ENCODE measurements at places on chromosomes 3 and 15. TPM values are rescaled to one million over a fixed set of nuclear protein-coding genes. Genes with fewer than 3 reads are reported as not detected.

DNA sequence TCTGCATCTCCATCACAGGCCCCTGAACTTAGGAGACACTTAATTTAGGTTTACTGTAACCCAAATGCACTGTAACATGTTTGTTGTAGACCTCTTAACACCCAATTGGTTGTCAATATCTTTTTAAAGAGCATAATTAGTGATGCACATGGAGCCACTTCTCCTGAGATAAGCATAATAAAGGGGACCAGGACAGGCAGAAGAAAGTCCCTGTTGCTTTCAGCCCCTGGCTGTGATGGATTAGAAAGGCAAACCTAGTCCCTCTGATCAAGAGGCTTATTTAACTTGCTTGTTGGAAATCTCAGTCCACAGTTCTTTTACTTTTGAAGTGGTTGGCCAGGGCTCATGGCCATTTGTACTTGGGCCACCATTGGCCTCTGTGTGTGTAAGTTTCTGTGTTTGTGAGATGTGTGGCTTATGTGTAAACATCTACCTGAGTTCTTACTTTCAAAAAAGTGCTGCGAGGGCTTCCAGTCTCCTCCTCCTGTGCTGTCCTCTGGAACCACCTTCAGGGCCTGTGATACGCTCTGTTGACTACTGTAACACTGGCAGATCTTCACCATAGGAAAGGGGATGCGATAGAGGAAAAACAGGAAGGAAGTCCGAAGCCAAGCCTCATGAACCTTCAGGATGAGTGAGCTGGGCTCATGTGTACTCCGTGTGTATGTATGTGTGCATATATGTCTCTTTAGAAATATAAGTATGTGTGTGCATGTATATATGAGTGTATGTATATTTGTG is 136.2 kb downstream of the EPHB1 start:
- DNase-seq = no peak

- DNase-seq = peak; percentile 75
Measured at GRCh38 chr3:173096994-173097785, 43.8 kb downstream of the SPATA16 start.

DNA sequence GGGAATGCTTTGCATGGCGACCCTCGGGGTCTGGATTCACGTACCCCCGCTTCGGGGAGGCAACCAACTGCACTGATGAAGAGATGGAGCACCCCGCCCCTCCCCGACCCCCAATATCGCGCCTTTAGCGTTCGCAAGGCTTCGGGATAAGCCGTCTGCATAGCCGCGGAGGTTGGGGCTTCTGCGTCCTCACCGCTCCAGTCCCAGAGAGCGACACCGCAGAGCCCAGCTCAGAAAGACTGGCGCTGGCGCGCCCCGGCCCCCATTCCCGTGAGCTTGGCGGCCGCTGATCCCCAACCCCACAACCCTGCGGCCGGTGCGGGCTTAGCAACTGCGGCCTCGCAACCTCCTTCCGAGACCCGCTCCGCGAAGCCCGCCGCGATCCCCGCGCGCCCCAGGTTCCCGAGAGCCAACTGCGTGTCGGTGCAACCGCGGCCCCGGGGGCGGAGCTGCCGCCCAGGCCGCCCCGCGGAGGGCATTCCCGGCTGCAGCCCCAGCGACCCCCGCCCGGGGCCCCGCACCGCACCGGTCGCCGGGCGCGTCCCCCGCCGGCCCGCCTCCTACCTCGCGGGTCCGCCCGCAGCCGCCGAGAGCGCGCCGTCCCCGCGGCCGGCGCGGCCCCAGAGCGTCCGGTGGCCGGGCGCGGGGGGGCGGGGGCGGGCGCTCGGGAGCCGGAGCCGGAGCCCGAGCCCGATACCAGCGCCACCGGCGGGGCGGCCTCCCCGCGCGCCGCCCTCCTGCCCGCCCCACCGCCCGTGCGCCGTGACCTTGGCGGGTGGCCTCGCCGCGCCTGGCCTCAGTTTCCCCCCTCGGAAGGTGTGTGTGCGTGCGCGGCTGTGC is 79.5 kb downstream of the IQSEC1 start:
- no peak for DNase-seq

DNA sequence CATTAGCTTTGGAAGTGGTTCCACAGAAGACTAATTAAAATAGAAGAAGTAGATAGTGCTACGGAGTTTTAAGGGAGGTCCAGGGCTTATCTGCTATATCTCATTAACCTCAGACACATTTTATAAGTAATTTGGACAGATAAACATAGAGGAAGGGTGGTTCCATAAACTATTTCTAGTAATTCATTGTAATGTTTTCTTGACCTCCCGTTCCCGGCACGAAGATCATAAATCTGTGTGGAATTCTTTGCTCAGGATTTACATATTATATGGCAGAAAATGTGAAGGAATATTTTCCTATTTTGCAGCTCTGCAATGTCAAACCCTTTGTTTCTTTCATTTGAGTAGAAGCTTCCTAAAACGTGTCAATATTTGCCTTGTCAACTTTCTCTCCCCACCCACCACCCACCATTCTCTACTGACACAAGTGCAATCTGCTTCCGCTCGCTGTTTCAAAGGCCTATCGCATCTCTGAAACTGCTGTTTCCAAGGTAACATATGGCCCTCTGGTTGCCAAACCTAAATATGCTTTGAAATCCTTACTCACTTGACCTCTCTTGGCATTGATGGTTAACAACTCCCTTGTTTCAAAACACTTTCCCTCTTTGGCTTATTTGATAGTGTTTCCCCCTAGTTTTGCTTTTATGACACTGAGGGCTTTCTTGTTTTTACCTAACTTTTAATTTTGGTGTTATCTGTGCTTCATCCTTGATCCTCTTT is 21.4 kb upstream of the PLSCR5 start:
- DNase-seq = no peak

GRCh38 chr3:74639681-74640080 is 25.2 kb upstream of the CNTN3 start:
- no peak for DNase-seq

- no peak for DNase-seq
Measured at GRCh38 chr3:188198760-188199327, 44.9 kb downstream of the LPP start.

DNA sequence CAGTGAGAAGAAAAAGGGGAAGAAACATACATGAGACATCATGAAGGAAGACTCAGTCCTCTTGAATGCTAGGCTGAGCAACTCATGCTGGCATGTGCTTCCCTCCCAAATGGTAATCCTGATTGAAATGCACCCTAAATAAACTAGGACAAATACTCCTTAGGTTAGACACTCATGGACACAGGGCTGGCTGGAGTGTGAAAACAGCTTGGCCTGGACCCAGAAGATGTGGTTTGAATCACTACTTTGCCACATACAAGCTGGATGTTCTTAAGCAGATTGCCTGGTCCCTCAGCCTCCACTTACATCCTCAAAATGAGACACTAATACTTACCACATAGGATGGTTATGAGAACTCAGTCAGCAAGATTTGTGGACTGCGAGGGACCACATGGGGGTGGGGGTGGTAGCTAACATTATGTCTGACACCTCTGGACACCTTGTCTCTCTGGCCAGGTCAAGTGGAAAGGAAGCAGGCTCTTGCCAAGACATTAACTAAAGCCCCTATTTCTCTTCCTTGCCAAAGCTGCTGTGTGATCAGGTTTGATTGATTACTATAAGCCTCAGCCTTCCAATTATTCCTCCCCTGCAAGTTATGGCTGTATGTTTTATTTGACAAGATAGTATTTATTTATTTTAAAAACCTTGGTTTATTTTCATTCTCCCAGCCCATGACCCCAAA is 138.9 kb upstream of the SLC7A14 start:
- DNase-seq = peak; percentile 92

Gene PIGZ
- 0.54 TPM for total RNA-seq

- no peak for DNase-seq
Measured at GRCh38 chr3:50345008-50345407, 524 bp downstream of the ZMYND10 start.

Gene DNAH1
- 2.3 TPM for total RNA-seq

DNA sequence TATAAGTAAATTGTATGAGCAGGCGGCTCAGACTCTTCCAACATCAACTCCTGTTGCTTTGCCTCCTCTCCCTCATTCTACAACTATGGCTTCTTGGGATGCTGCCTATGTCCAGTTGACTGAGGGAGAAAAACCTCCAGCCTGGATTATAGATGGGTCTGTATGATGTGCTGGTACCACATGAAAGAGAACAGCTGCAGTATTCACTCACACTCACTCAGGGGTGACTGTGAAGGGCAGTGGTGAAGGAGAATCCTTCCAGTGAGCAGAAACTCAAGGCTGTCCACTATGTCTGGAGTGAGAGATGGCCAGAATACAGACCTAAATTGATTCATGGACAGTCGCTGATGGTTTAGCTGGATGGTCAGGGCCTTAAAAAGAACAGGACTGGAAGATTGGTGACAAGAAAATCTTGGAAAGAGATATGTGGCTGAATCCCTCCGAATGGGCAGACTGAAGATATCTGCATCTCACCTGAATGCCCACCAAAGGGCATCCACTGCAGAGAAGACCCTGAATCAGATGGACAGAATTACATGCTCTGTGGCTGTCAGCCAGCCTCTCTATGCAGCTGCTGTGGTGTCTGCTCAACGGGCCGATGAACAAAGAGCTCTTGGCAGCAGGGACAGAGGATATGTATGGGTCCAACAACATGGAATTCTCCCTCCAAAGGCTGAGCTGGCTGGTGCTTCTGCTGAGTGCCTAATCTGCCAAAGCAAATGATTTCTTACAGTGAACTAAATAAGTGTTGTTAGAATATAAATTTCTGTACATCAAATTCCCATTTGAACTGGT is 1.9 kb upstream of the BCL2L10 start:
- no peak for DNase-seq

GRCh38 chr15:100083572-100083971 is 258.2 kb downstream of the ADAMTS17 start:
- no peak for DNase-seq

DNA sequence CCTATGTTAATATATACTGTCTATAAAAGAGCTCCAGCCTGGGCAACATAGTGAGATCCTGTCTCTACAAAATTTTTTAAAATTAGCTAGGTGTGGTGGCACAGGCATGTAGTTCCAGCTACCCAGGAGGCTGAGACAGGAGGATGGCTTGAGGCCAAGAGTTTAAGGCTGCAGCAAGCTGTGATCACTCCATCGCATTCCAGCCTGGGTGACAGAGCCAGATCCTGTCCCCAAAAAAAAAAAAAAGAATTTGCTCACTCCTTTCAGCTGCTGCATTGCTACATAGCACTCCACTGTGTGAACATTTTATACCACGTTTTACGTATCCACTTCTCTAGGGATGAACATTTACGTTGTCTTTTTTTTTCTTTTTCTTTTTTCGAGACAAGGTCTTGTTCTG is 6.0 kb upstream of the TSEN2 start:
- no peak for DNase-seq

GRCh38 chr3:131020122-131020693 is 6.4 kb downstream of the ASTE1 start:
- no peak for DNase-seq

GRCh38 chr3:135199137-135199536 is 404.1 kb downstream of the EPHB1 start:
- no peak for DNase-seq

Gene RBMS3
- 32.3 TPM for total RNA-seq

GRCh38 chr3:193132964-193133363 is 108.1 kb upstream of the PLAAT1 start:
- peak; percentile 30 for DNase-seq

Gene CIAO2A
- 53.4 TPM for total RNA-seq

GRCh38 chr3:108117241-108117775 is 26.5 kb upstream of the CD47 start:
- no peak for DNase-seq

DNA sequence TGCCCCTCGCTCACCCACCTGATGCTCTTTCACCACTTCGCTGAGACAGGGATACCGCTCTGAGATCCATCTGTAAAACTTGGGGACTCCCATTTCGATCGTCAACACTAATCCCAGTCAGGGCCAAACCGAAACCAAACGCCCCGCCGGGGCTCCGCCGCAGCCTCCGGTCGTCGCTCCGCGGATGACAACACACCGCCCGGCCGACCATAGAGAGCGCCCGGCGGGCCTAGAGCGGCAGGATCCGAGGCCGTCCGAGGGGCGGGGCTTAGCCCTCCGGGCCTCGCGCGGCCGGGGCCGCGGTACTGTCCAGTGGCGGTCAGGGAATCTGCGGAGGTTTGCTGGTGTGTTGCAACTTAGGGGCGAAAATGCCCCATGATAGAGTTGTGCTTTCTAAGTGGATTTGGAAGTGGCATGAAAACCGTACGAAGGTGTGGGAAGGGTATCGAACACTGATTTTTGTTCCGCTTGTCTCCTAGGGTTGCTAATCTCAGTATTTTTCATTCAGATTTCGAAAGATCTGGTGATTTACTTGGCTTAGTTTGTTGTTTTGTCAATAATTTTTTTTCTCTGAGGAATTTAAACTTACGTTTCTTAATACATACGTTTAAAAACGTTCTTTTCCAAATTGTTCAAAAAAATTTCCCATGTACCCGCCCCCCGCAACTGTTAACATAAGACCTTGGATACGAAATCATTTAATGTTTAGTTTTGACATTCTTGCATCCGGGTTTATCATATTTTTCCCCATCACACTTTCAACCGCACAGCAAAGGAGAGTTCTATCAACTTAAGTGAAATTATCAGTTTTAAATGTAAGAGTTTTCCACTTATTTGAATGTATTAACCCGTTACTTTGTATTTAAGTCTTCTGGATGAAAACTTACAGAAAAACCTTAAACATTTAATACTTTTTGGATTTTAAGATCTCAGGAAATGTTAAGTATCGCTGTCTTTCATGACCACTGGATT is at the start of gene XRN1:
XRN1 (minus strand) TSS at position 186 of the 972 bp plus-strand sequence; CDS start at position 93, 93 bp downstream.
- peak; percentile 83 for DNase-seq

- peak; percentile 89 for DNase-seq
Measured at GRCh38 chr3:185207931-185208746, 45.7 kb downstream of the EHHADH start.

Gene SCN11A
- 0.20 TPM for total RNA-seq

GRCh38 chr15:72146221-72146620 is 28.0 kb downstream of the SENP8 start:
- DNase-seq = no peak

DNA sequence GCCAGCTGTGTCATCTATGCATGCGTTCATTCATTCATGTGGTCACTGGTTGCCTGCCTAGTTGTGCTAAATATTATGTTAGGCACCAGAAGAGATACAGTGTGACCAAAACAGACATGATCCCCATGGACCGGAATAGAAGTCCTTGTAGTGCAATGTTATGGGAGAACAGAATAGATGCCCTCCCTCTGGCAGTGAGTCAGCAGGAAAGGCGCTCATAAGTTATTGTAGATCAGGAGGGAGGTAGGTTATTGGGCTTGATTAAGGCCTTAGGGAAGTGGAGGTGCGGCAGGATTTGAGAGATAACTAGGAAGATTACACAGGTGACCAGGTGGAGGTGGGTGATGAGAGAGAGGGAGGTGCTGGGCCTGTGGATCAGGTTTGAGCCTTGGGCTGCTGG is 5.2 kb downstream of the MCTP2 start:
- no peak for DNase-seq

GRCh38 chr3:55090746-55091145 is 162.9 kb upstream of the LRTM1 start:
- no peak for DNase-seq

Gene SLC28A2
- total RNA-seq = not detected

- peak; percentile 98 for DNase-seq
Measured at GRCh38 chr15:92801774-92802464, 98.2 kb upstream of the CHD2 start.

GRCh38 chr3:186506857-186507256 is 37.3 kb downstream of the CRYGS start:
- DNase-seq = peak; percentile 17

Gene ABI3BP
- total RNA-seq = 2.1 TPM

GRCh38 chr3:50371133-50371685 is 11.9 kb upstream of the TMEM115 start:
- no peak for DNase-seq

Gene CFAP44
- 6.4 TPM for total RNA-seq

Data from astrocyte (in vitro differentiated cells and primary cell).